Calu3 (cell line): ENCODE measurements at places on chromosomes 7 and 10. TPM values are rescaled to one million over a fixed set of nuclear protein-coding genes. Genes with fewer than 3 reads are reported as not detected.

BLNK gene
- 7.5 and 9.5 TPM in 2 replicates for total RNA-seq

- H3K36me3 ChIP-seq = no peaks in the 10 kb centered on the region
- H3K4me1 ChIP-seq = peaks cover 10% of the 10 kb centered on the region
- H3K27ac ChIP-seq = no peak overlapping the region
- H3K27me3 ChIP-seq = no peaks in the 10 kb centered on the region
- peak; percentile 20 for DNase-seq
These were observed 506.6 kb upstream of the POT1 start for GRCh38 chr7:125436220-125436619.

DNA sequence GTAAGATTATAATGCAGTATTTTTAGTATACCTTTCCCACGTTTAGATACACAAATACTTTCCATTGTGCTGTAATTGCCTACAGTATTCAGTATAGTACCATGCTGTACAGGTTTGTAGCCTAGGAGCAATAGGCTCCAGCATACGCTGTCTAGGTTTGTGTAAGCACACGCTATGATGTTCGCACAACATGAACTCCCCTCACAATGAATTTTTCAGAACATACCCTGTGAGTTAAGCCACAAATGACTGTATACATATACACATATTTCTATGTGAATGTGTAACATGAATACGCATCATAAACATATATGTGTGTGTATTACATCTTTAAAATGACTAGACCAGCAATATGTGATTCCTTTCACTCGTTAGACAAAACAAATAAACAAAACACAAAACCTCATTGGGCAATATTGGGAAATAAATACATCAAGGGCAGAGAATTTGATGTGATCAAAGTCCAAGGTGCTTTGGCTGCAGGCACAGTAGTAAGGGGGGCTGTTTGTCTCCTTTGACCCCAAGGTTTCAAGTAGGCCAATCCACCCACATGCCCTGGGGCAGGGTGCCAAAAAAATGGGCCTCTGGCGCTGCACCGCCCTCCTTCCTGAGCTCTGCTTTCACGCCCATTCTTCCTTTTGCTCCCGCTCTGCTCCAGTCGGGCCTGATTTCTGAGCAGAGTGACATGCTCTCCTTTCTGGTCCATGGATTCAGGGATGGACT, 33.9 kb downstream of the CHN2 start:
- peaks cover 16% of the 10 kb centered on the region for H3K4me1 ChIP-seq
- H3K27ac ChIP-seq = no peak overlapping the region
- no peaks in the 10 kb centered on the region for H3K27me3 ChIP-seq
- peak; percentile 15 for DNase-seq
- H3K4me3 ChIP-seq = no peak overlapping the region

DNA sequence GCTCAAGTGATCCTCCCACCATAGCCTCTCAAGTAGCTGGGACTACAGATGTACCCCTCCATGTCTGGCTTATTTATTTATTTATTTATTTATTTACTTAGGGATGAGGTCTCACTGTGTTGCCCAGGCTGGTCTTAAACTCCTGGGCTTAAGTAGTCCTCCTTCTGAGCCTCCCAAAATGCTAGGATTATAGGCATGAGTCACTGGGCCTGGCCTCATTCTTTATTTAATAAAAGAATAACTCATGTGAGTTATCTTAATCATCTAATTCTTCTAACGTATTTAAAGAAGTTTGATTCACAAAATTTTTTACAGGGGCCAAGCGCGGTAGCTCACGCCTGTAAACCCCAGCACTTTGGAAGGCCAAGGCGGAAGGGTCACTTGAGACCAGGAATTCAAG, 8.0 kb upstream of the SLC26A4 start:
- no peak overlapping the region for H3K4me3 ChIP-seq
- DNase-seq = no peak
- H3K27me3 ChIP-seq = peaks cover 38% of the 10 kb centered on the region
- no peaks in the 10 kb centered on the region for H3K36me3 ChIP-seq
- H3K27ac ChIP-seq = no peak overlapping the region
- no peaks in the 10 kb centered on the region for H3K4me1 ChIP-seq

GRCh38 chr10:109480836-109481235, 442.5 kb downstream of the XPNPEP1 start:
- DNase-seq = no peak
- H3K36me3 ChIP-seq = no peaks in the 10 kb centered on the region
- no peaks in the 10 kb centered on the region for H3K27me3 ChIP-seq

RAPGEF5 gene
- 108 and 128 TPM in 2 replicates for total RNA-seq

- H3K36me3 ChIP-seq = no peaks in the 10 kb centered on the region
- peaks cover 23% of the 10 kb centered on the region for H3K27me3 ChIP-seq
- H3K27ac ChIP-seq = no peak overlapping the region
- H3K4me3 ChIP-seq = no peak overlapping the region
- H3K4me1 ChIP-seq = peaks cover 38% of the 10 kb centered on the region
These were observed 94.1 kb downstream of the SH3PXD2A start for GRCh38 chr10:103761075-103761920.

CUZD1 gene
- total RNA-seq = 0.93 and 1.5 TPM in 2 replicates

DNA sequence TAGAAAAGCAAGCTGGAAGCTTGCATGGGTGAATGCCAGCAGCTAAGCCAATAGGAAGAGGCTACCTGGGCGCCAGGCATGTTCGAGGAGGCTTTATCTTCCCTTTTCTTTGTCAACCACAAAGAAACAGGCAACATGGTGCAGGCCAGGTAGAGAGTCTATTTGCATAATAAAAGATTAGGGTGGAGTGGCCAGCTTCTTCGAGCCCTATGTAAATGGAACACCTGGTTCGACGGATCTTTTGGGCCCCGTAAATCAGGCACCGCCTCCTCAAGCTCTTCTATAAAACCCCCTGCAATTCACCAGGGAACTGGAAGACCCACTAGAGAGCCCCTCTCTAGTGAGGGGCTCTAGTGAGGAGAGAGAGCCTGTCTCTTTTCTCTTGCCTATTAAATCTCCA, 1106.2 kb upstream of the CELF2 start:
- H3K36me3 ChIP-seq = no peaks in the 10 kb centered on the region
- no peaks in the 10 kb centered on the region for H3K27me3 ChIP-seq

DNA sequence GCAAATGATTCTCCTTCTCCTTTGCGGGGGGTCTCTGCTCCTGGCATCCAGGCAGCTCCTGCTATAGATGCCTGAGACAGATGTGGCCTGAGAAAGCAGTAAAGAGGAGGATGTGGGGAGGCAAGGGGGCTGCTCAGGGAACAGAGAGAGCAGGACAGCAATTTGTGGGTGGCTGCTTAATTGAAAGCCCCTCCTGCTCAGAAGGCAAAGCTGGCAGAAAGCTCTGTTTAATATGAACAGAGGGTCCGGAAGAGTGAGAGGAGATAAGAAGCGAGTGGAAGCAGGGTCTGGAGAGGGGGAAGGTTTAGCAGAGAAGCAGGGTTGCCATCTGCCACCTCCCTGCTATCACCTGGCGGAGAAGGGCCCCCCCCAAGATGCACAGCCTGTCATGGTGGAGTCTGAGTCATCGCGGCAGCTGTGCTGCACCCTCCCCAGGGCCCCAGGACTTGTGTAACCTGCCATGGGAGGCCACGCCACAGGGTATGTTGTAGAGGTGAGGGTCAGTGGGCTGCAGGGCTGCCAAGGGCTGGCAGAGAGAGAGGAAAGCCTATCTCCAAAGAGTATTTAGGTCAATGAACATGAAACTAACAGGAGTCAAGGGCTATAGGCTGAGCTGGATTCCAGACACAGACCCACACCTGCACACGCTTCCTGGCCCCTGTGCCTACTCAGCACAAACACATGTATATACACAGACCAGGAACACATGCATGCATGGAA, 1109.8 kb upstream of the AUTS2 start:
- no peaks in the 10 kb centered on the region for H3K36me3 ChIP-seq
- no peak for DNase-seq
- H3K4me3 ChIP-seq = no peak overlapping the region
- H3K4me1 ChIP-seq = no peaks in the 10 kb centered on the region
- H3K27me3 ChIP-seq = no peaks in the 10 kb centered on the region
- no peak overlapping the region for H3K27ac ChIP-seq

KCP gene
- total RNA-seq = 6.8 and 10.6 TPM in 2 replicates

DNA sequence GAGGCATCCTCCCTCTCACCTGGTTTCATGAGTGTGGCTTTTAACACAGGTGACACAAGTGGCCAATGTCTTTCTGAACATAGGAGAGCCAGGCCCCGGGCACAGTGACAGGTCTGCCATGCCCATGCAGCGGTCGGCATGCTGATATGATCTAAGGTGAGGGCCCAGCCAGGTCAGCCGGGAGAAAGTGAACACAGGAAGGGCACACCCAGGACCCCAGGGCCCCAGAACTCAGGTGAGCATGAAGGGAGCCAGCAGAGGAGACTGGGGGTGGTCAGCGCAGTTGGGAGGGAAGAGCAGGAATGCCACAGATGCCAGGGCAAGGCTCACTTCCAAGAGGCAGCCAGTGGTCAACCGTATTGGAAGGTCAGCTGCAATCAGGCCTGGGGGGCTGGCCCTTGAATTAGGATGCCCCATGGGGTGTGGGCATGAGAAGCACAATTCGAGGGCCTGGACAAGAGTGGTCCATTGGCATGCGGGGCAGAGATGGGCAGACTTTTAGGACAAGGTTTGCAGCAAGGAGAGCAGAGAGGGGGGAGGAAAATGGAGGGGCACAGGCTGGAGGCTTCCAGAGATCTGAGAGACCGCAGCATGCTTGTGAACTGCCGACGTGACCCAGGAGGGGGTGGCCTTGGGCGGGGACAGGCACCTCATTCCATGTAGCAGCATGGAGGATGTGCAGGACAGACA, 3.9 kb upstream of the INPP5A start:
- DNase-seq = no peak
- no peaks in the 10 kb centered on the region for H3K27me3 ChIP-seq
- H3K36me3 ChIP-seq = peaks cover 39% of the 10 kb centered on the region
- peaks cover 30% of the 10 kb centered on the region for H3K4me1 ChIP-seq
- peak overlapping the region; percentile 34 for H3K27ac ChIP-seq
- peak overlapping the region; percentile 41 for H3K4me3 ChIP-seq

DNA sequence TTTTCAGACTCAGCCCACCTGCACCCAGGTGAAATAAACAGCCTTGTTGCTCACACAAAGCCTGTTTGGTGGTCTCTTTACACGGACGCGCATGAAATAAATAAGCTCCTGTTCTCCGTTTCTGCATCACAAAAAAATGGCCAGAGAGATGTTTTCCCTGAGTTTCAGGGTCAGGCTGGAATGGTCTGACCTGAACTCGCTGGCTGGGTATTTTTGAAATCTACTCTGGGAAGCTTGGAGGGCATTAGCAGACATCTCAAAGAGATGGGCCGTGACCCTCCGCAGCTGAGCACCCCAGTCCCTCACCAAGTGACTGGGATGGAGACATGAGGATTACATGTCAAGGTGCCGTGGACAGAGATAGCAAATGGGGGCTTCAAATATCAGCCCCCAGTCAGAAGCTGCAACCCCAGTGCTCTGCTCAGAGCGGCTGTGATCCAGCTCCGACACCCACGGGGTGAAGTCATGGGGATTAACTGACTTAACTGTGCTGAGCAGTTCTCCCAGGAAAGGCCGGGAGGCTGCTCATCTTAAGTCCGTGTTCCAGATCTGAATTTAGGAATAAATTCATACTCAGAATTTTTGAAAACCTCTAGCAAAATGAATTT, 22.3 kb downstream of the CALML5 start:
- H3K27me3 ChIP-seq = no peaks in the 10 kb centered on the region
- no peak overlapping the region for H3K27ac ChIP-seq
- H3K4me1 ChIP-seq = no peaks in the 10 kb centered on the region

GRCh38 chr10:129075927-129076326, 391.1 kb upstream of the MGMT start:
- H3K4me3 ChIP-seq = no peak overlapping the region
- H3K27ac ChIP-seq = no peak overlapping the region
- H3K27me3 ChIP-seq = no peaks in the 10 kb centered on the region
- no peaks in the 10 kb centered on the region for H3K4me1 ChIP-seq
- no peaks in the 10 kb centered on the region for H3K36me3 ChIP-seq

DNA sequence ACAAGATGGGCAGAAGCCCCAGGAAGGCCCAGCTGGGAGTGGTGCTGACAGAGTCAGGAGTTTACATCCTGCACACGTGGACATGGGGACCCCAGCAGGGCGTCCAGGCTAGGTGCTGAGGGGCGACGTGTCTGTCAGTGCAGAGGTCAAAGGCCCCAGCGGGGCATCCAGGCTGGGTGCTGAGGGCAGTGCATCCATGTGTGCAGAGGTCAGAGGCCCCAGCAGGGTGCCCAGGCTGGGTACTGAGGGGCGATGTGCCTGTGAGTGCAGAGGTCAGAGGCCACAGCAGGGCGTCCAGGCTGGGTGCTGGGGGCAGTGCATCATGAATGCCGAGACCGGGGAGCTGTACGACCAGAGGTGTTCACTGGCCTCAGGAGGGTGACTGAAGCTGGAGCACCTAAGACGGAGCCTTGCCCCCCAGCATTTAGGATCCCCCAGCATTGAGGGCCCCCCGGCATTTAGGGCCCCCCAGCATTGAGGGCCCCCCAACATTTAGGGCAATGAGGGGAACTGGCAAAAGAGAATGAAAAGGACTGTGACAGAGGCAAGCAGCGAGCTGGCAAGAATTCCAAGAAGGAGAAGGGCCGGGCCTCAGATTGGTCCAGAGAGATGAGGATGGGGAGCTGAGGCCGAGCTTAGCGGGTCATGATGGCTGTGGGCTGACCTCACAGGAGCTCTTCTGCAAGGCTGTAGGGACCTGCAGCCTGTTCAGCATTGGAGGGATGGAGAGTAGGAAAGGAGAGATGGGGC, 474.9 kb downstream of the PTPRN2 start:
- no peaks in the 10 kb centered on the region for H3K36me3 ChIP-seq
- no peaks in the 10 kb centered on the region for H3K27me3 ChIP-seq
- H3K27ac ChIP-seq = no peak overlapping the region
- H3K4me1 ChIP-seq = no peaks in the 10 kb centered on the region
- H3K4me3 ChIP-seq = no peak overlapping the region

KIAA1549 gene
- total RNA-seq = 7.2 and 10.4 TPM in 2 replicates

- H3K27ac ChIP-seq = no peak overlapping the region
- peaks cover 10% of the 10 kb centered on the region for H3K4me1 ChIP-seq
- DNase-seq = no peak
- no peaks in the 10 kb centered on the region for H3K36me3 ChIP-seq
These were observed 353.6 kb downstream of the CRPPA start for GRCh38 chr7:16067711-16068110.

CYP2E1 gene
- total RNA-seq = 1.7 and 3.5 TPM in 2 replicates

DNA sequence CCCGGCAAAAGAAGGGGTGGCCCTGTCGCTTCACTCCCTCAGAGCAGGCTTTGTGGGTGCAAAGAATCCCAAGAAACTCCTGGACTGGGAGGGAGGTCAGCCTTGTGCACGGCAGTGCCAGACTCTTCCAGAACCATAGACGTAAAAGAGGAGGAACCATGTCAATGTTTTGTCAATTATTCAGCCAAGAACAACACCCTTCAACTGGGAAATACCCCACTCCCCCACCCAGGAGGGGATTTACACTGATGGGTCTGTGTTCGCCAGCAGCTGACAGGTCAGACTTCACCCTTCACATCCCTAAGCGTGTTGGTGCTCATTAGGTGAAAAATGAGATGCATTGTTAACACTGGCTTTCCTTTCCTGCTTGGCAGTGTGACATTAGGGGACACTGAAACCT, 116.8 kb upstream of the BMPER start:
- no peak overlapping the region for H3K4me3 ChIP-seq
- H3K27me3 ChIP-seq = peaks cover 48% of the 10 kb centered on the region
- H3K27ac ChIP-seq = no peak overlapping the region
- no peak for DNase-seq
- H3K36me3 ChIP-seq = no peaks in the 10 kb centered on the region
